ENCODE measurements at places on chromosomes 4 and X. TPM values are rescaled to one million over a fixed set of nuclear protein-coding genes. Genes with fewer than 3 reads are reported as not detected.

The CT45A1 gene
- total RNA-seq = not detected

The TLR8 gene
- not detected for total RNA-seq

The USP26 gene
- total RNA-seq = not detected

The PASD1 gene
- not detected for total RNA-seq

DNA sequence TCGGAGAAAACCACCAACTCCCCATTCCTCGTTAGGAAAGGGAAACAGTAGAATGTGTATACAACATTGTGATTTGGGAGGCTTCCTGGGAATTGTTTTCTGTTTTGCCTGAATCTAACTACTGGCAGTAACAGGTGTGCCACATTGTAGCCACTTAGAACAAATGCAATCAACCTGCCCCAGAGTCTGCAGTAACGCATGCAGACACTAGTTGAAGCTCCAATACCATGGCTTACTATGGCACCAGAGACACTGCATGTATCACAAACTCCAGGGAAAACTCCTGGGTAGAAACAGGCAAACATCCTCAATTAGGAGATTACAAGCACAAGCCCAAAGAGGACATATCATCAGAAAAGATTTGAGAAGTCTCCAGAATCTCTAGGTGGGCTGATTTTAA, 154.2 kb upstream of the NEIL3 start:
- DNase-seq = no peak

DNA sequence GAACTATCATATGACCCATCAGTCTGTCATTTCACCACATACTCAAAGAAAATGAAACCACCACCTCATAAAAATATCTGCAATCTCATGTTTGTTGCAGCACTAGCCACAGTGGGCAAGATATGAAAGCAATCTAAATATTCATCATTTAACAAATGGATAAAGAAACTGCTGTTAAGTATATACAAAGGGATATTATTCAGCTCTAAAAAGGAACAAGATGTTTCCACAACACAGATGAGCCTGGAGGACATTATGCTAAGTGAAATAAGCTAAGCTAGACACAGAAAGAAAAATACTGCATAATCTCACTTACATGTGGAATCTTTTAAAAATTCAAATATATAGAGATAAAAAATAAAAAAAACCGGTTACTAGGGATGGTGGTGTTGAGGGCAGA, 108.2 kb upstream of the BRWD3 start:
- DNase-seq = no peak

- no peak for DNase-seq
These were observed 16.7 kb downstream of the CLDN34 start for GRCh38 chrX:9983846-9984245.

GRCh38 chr4:168614281-168615057, 117.6 kb downstream of the PALLD start:
- no peak for DNase-seq

- peak; percentile 0 for DNase-seq
These were observed 1.8 kb downstream of the UBQLN2 start for GRCh38 chrX:56564921-56565840.

- no peak for DNase-seq
These were observed 33.1 kb upstream of the EDNRA start for GRCh38 chr4:147447786-147448185.

DNA sequence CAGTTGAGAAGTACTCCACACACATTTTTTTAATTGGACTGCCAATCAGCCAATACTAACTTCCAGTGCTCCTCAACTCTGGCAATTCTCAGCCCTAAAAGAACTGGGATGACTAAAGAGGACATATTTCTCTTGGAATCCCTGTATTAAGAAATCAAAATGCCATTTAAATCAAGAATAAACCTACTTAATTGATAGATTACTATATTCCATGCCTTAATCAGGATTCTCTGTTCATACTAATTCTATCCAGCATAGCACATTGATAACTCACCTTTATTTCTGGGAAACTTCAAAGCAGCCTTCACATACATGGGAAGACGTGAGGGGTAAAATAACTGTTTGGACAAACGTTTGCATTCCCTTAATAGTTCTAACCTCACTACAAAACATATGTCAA, 93.0 kb upstream of the DKK2 start:
- no peak for DNase-seq

DNA sequence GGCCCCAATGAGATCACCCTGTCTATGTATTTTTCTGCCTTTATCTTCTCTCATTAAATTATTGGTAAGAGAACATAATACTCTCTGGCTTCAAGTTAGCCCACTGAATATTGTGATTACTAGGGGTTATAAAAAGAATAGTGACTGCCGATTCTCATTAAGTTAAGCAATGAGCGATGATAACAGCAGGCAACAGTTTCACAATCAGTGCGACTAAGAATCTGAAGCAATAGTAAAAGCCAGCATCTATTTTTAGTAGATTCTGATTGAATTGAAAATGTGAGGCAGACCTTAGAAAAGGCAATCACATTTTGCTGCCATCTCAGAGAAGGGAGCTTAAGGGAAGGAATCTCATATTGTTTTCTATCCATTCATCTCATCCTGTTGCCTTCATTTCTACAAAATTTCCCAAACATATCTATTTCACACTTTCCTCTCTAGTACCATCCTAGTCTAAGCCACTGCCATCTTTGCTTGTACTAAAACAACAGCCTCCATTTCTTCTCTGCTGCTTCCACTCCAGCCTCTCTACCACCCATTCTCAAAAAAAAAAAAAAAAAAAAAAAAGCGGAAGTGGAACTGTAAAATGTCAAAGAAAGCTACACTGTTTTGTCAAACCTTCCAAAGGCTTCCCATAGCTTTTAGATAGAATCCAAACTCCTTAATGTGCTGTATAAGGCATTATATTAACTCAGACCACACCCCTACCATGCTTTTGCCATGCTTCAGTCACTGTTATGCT, 17.4 kb downstream of the GABRA4 start:
- no peak for DNase-seq

- no peak for DNase-seq
These were observed 9.9 kb downstream of the OGT start for GRCh38 chrX:71542825-71543224.

- DNase-seq = peak; percentile 31
These were observed 15.3 kb downstream of the STAG2 start for GRCh38 chrX:123976706-123977316.

- peak; percentile 28 for DNase-seq
These were observed 37.7 kb upstream of the RAB33B start for GRCh38 chr4:139416073-139416673.

Measured in HepG2 (cell line).